ENCODE measurements at places on chromosomes 6 and 20.

- DNase-seq = no peak
Measured at GRCh38 chr6:150134280-150134920, 8.4 kb upstream of the PPP1R14C start.

DNA sequence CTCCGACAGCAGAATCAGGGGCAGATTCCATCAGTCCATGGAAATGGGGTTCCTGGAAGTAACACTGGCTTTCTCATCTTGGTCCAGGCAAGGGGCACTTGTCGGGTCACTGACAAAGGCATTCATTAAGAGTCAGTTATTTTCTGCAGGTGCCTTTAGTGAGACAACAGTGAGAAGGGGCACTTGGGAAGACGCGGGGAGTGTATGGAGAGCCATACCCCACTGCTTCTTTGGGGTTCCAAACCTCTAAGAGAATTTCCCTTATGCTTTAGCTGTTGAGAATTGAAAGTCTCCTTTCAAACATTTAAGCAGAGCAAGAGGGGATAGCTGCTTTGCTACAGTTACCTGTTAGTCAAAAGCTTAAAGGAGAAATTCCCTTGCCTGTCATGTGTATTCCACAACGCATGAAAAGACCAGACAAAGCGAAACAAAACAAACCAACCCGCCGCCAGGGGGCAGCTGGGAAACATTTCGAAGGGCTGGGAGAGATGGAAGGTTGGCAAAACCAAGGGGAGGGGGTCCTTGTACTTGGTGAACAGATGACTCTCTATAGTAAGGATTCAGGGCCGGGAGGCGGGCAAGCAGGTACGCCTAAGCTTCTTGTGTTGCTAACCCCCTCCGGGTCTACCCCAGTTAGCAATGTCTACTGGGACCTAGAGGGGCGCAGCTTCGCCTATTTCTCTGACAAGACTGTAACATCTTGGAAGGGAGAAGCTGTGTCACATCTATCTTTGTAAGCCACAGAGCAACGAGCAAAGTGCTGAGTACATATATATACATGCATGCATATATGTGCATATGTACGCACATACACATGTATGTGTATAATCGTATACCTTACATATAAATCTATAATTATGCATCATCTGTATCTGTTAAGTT is 474.9 kb upstream of the AGPAT4 start:
- DNase-seq = peak; percentile 33

GRCh38 chr6:7895125-7895423 is 15.5 kb downstream of the TXNDC5 start:
- no peak for DNase-seq

GRCh38 chr6:25006565-25007001 is 70.8 kb upstream of the RIPOR2 start:
- DNase-seq = peak; percentile 66

DNA sequence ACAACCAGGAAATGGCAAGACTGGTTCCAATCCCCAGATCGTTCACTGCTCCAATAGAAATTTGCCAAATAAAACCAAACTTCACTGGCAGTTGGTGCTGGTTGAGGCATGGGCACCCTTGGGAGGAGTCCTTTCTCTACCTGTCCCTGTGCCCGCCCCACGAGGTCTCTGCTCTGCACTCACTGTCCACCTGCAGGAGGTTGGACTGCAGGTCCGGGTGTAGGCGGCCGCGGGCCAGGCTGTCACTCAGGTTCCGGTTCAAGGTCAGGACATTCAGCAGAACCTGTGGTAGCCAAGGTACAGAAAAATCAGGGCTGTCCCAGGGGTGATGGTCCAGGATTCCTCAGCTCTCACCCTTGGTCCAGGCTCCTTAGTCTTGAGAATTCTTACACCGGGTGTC is 22.9 kb downstream of the GGT7 start:
- DNase-seq = no peak

DNA sequence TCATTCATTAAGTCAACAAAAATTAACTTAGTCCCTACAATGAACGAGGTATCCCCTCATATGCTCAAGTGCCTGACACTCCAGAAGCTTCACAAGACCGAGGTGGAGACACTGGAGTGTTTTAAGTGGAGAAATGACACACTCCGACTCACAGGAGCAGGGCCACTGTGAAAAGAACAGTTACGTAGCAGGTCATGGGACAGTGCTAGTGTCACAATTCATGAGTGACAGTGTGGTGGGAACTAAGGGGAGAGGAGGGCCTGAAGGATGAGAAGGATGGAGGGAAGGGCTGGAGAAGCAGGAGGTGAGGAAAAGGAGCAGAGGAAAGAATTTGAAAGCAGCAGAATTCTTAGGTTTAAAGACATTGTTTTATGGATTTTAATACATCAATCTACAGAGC is 1.3 kb upstream of the HLA-A start:
- no peak for DNase-seq

DNA sequence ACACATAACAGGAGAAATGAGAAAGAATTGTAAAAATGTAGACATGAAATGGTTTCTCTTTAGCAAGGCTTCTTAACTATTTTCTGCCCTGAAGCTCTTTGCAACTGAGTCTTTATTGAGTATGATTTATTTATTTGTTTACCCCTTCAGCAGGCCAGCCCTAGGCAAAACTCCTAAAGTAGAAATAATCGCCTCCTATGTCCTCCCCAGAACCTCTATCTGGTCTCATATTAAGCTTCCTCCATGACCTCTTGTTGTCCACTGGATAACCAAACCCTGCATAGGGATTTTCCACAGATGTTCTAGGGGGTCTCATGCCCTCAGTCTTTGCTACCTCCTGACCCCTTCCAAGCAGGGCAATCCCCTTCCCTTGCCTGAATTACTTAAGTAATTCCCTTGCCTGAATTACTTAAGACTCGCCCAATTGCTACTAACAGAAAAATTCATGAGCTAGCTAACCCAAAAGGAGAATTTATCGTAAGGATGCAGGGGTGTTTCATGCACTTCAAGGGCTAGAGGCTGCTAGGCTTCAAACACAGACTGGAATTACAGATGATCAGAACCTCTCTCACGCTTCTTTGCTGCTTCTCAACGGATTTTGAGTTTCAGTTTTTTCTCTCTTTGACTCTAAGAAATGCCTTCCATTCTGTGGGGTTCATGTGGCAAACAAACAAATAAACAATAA is 425.9 kb upstream of the RNF217 start:
- DNase-seq = no peak

- no peak for DNase-seq
Measured at GRCh38 chr6:53090576-53090975, 25.4 kb downstream of the FBXO9 start.

DNA sequence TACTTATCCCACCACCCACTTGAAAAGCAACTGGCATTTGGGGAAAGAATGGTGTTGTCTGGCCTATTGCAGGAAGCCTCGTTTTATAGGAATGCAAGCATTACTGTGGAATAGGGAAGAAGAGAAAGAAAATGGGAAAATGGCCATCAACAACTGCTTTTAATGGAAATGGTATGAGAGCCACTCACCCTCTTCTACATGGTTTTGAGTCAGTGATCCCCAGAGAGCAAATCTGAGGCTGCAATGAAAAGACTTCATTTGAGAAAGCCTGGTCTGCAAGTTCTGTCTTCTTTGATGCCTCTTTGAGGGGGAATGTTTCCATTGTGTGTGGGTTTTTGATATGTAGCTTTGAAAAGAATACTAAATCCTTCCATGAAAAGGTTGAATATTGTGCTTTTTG is 172.3 kb upstream of the HDDC2 start:
- DNase-seq = no peak

- DNase-seq = no peak
Measured at GRCh38 chr20:31869942-31870725, at the start of the genes DUSP15 and TTLL9. DUSP15 (minus strand) TSS chr20:31870527; CDS start chr20:31870337, 190 bp downstream. TTLL9 (plus strand) TSS chr20:31870634; CDS start chr20:31871127, 493 bp downstream.

- DNase-seq = no peak
Measured at GRCh38 chr6:154356690-154357089, at the start of gene IPCEF1. IPCEF1 (minus strand) TSS chr6:154356803; CDS start chr6:154265947, 90,856 bp downstream.

- DNase-seq = no peak
Measured at GRCh38 chr6:22366214-22366613, 69.4 kb upstream of the PRL start.

DNA sequence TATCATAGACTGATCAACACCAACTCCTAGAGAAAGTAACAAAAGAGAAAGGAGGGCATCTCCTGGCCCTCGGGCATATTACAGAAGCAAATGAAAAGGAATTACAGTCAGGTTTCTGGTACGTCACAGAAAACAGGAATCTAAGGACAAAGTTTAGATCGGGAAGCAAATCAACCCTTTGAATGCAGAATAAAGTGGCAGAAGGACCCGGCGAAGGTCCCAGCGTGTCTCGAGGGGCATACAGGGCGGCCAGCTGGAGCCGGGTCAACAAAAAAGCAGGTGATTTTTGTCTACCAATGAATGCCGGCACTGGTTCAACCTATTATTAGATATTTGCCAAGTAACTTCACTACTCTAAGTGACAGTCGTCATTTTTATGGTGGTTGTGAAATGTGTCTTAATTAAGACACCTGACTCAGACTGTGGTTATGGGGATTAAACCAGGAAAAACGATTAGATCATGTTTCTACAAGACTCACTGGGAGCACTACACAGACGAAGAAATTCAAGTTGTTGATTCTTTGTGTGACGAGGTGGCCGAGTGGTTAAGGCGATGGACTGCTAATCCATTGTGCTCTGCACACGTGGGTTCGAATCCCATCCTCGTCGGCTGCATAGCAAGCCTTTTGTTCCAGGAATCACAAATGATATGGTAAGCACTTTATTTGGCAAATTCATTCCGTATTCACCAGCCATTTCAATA is 12.4 kb upstream of the ZSCAN9 start:
- peak; percentile 80 for DNase-seq

All from activated CD4-positive, alpha-beta memory T cell treated with anti-CD3 and anti-CD28 coated beads for 36 hours (primary cell).